Activated T-helper 2 cell treated with anti-CD3 and anti-CD28 coated beads, Interferon-gamma antibody, Interleukin-2, Interleukin-4, amounts not matched to agents 10 μg/mL and 5 μg/mL and 100 μg/mL, durations not matched to agents 14 hours and 24 hours and 36 hours (primary cell): ENCODE measurements at places on chromosomes 4 and X. TPM values are rescaled to one million over a fixed set of nuclear protein-coding genes. Genes with fewer than 3 reads are reported as not detected.

DNA sequence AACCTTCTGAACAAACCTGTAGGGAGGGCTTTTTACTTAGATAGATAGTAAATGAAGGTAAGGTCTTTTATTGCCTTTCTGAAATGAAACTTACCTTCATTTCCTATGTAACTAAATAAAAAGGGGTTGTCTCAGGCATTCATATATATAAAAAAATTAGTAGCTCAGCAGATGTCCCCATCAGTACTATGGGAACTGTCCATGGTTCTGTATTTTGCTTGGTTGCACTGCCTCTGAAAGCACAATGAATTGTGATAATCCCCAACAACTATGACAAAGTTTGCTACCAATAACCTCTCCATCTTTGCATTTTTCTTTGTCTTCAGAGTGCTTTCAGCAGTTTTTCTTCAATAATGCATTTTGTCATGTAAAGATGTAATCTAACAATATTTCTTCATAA is 222.4 kb downstream of the SLIT2 start:
- no peak for DNase-seq

DNA sequence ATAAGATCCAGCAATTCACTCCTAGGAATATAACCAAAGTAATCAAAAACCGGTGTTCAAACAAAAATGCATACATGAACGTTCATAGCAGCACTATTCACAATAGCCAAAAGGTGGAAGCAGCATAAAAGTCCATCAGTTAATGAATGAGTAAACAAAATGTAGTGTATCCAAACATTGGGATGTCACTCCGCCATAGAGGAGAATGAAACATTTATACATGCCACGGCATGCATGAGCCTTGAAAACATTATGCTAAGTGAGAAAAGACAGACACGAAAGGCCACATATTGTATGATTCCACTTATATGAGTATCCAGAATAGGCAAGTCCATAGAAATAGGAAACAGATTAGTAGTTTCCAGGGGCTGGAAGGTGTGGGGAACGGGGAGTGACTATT is 11.0 kb upstream of the PDLIM3 start:
- no peak for DNase-seq

- DNase-seq: no peak
Observed at GRCh38 chr4:52052475-52052780, 1.3 kb downstream of the SPATA18 start.

Gene ODAPH
- total RNA-seq: not detected in 2 replicates

DNA sequence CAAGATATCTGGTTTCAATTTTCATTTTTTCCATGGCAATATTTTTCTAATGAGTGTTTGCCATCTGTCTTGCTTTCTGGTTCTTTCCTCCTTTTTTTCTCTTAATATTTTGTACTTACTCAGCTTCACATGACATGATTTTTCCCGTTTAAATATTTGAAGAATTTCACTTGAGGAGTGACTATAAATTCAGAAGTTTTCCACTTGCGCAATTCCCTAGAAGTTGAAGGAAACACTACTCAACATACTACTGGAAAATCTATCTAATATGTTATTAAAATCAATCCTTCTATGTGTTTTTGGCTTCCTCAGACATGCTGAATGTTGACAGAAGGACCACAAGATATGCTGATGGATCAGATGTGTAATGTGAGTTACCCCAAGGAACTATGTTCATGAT is 36.8 kb upstream of the BANK1 start:
- DNase-seq: no peak

Gene SLC9B1
- total RNA-seq: 0.28 and 0.57 TPM in 2 replicates

DNA sequence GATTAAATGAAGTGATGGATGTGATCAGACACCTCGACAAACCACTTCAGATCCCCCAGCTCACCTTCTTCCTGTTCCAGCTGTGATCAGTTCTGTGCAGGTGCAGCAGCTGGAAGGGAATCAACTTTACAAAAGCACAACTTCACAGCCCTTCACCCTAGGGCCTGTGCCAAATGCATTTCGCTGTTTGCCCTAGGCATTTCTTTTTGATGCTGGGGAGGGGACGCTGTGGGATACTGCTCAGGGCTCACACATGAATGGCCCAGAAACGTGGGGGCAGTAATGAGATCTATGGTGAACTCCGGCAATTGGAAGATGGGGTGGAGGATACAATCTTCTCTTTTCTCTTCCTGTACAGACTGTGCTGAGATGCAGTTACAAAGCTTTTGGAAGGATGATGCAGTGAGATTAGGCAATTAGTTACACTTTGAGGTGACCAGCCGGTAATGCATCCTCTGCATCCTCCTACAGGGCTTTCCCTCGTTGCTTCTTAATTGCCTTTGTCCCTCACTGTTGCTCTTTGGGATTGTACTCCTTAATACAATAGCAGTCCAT is 215.1 kb upstream of the PITX2 start:
- no peak for DNase-seq

- no peak for DNase-seq
Observed at GRCh38 chr4:57734104-57734670, 624.0 kb upstream of the IGFBP7 start.

Gene RNF128
- total RNA-seq: not detected in 2 replicates

Gene AFM
- not detected in 2 replicates for total RNA-seq

DNA sequence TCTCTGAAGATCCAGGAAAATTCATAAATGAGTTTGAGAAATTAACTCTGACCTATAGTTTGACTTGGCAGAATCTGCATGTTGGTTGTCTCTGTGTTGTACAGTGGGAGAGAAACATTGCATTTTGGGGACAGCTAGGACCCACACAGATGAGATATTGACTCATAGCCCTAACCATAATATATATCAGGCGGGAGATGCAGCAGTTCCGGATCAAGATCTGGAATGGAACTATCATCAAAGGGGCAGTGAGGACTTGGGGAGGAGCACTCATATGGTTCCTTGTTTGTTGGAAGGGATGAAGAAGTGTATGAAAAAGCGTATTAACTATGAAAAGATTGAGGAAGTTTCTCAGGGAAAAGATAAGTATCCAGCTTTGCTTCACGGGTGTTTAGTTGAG is 14.0 kb downstream of the CXCL2 start:
- no peak for DNase-seq

- no peak for DNase-seq
Observed at GRCh38 chr4:57448901-57449300, 338.7 kb upstream of the IGFBP7 start.

GRCh38 chrX:150690126-150690525 is 3.1 kb upstream of the MTMR1 start:
- DNase-seq: no peak

Gene CLGN
- 0.11 and 0.30 TPM in 2 replicates for total RNA-seq

Gene COX18
- total RNA-seq: 20.9 and 21.3 TPM in 2 replicates

GRCh38 chrX:18674417-18674787 is 2.5 kb upstream of the RS1 start:
- peak; percentile 9 for DNase-seq

Gene GSX2
- total RNA-seq: not detected in 2 replicates

- DNase-seq: no peak
Observed at GRCh38 chr4:48109413-48110263, 24.4 kb downstream of the TXK start.

Gene TBC1D8B
- total RNA-seq: 0.43 and 0.46 TPM in 2 replicates

Gene GK
- 103 and 105 TPM in 2 replicates for total RNA-seq

DNA sequence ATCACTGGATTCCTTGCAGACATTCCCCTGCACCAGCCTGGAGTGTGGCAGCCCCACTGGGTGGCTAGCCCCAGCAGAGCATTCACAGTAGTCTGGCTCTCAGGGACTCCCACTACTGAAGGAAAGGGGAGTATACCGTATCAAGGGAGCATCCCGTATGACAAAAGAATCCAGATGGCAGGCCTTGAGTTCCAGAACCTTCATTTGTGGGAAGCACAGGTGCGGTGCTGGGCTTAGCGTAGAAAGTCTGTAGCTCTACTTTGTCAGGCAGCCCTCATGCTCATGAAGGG is 79.6 kb downstream of the CENPC start:
- no peak for DNase-seq

DNA sequence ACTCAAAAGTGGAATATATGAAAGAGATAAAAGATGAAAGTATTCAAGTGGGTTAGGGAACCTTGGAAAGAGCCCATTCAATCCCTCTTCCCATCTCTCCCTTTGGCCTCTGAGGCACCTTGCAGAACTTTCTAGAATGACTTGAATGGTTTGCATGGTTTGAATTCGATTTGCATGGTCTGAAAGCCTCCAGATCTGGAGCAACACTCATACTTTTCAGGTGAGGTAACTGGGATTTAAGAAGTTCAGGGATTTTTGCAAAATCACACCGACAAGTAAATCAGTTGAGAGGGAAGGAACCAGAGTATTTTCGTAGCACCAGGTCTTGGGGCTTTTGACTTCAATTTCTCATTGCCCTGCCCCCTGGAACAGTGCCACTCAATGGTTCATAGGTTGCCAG is 476.0 kb upstream of the FTHL17 start:
- DNase-seq: no peak

DNA sequence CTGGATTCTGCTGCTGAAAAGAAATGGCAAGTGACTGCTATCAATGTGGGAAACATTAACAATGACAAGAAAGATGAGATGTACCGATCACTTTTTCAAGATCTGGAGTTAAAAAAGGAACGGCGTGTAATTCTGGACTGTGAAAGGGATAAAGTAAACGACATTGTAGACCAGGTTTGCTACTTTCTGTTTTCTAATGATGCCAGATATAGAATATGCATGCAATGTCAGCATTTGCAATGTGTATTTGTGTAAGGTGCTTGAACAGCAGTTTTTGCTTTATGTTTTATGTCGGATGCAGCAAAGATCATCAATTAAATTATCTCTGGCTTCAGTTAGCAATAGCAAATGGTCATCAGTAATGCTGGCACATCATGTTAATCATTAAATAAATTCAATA is 92.2 kb downstream of the GRIA2 start:
- DNase-seq: no peak

DNA sequence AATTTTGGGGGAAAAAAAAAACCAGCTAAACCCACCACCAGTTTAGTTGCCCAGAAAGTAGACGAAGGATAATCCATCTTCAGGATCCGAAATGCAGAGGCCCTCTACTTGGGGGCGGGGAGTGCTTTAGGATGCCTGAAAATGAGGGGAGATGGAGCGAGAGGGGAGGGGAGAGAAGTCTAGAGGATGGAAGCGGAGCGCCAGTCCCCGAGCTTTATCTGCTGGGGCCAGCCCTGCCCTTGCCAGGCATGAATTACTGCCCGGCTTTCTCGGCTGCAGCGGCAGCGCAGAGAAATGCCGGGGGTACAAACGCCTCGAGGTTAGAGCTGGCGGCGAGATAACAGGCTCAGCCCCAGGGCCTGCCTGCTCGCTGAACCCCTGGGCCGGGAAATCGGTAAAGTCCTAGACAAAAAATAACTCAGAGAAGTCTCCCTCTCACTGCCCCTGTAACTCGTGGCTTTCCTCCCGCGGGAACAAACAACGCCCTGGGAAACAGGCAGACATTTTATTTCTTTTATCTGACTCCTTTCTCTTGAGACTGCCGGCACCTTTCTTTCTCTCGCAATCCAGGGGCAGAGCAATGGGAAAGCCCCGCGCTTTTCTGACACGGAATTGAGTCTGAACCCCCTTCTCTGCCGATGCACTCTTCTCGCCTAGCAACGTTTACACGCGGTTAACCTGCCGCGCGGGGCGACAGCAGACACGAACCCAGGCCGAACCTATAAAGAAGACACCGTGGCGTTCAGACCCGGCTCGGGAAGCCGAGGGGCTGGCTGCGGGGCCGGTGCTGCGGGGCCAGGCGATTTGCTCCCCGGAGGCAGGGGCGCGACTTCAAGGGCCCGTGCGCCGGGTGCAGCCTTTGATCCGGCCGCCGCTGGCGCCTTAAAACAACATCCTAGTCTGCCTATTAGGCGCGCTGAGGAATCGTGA is 3.1 kb upstream of the MSX1 start:
- no peak for DNase-seq

GRCh38 chrX:47587906-47588735 is 5.9 kb downstream of the TIMP1 start:
- DNase-seq: no peak

Gene SLC6A14
- not detected in 2 replicates for total RNA-seq

DNA sequence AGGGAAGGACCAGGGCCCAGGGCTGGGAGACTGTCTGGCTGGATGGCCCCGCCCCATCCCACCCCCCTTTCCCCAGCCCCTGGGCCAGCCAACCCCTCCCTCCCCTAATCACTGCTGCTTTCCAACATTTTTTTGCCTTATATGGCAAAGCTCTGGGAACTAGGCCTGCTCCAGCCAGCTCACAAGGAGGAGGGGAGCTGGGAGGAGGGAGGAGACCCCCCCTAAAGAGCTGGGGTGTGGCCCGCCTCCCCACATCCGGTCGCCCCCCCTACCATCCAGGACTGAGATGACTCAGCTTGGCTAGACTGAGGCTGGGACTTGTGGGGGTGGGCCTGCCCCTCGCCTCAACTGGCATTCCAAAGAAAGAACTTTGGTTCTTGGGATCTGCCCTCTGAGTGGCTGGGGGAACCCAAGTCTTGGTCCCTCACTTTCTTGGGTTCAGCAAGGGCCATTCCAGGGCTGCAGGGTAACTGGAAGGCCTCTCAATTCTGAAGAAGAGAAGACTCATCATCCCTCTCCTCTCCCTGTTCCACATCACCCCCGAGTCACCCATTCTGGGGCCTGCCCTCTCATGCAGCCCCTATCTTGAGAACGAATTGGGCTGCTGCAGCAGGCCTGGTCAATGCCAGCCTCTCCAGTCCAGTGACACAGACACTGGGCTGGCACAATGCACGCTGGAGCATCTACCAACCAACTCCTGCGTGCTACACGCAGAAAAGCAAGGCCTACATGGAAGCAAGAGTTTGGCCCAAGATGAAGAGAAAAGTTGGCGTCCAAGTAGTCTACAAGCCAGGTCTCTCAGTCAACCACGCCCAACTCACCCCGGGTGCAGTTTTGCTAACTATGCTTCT is 4.8 kb downstream of the FLNA start:
- DNase-seq: peak; percentile 67

GRCh38 chr4:113481820-113482219 is 279.7 kb downstream of the CAMK2D start:
- DNase-seq: no peak

DNA sequence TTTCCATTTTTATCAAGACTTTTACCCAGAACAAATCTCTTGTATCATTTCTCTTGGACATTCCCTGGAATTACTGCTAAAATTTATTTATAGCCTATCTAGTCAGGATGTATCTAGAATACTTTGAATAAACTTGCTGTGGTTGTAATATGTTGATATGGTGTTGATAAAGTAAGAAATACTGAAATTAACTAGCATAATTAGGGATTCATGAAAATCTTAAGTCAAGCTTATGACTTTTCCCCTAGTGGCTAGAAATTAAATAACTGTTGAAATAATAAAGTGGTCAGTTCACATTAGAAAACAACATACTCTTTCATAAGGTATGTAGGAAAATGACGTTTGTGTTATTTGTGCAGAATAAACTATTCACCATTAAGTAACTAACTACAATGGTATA is 73.1 kb upstream of the ANKRD50 start:
- no peak for DNase-seq

- no peak for DNase-seq
Observed at GRCh38 chr4:78459327-78459726, 92.2 kb upstream of the ANXA3 start.

- DNase-seq: no peak
Observed at GRCh38 chrX:120356084-120356483, 5.8 kb upstream of the ATP1B4 start.

Gene GPRIN3
- 10.7 and 11.6 TPM in 2 replicates for total RNA-seq

Gene NAA11
- not detected in 2 replicates for total RNA-seq
